ENCODE measurements at places on chromosomes 11 and 22.

DNA sequence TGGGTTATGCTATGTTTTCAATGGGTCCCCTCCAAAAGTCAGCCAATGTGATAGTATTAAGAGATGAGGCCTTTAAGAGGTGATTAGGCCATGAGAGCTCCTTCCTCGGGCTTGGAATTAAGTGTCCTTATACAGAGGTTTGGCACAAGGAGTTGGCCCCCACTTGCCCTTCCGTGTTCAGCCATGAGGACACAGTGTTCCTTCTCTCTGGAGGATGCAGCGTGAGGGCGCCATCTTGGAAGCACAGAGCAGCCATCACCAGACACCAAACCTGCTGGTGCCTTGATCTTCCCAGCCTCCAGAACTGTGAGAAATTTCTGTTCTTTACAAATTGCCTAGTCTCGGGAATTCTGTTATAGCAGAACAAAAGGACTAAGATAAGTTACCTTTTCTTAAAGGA, 26.9 kb downstream of the POU2AF3 start:
- no peak for DNase-seq

DNA sequence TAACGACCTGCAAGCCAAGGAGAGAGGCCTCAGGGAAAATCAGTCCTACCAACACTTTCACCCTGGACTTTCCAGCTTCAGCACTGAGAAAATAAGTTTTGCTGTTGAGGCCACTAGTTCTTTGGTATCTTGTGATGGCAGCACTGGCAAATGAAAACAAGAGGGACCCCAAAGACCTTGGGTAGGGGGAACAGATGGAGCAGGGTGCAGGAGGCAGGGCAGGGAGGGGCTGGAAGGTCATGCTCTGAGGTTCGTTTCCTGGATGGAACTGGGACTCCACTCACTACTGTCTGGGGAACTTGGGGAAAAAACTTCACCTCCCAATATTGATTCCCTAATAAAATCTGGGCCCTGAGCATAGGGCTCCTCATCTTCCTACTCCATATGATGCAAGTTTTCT, 34.2 kb upstream of the PRAME start:
- no peak for DNase-seq

- peak; percentile 27 for DNase-seq
Measured at GRCh38 chr22:17303840-17304779, 65.2 kb upstream of the CECR2 start.

GRCh38 chr11:68312780-68313573, 586 bp downstream of the LRP5 start:
- DNase-seq: no peak

DNA sequence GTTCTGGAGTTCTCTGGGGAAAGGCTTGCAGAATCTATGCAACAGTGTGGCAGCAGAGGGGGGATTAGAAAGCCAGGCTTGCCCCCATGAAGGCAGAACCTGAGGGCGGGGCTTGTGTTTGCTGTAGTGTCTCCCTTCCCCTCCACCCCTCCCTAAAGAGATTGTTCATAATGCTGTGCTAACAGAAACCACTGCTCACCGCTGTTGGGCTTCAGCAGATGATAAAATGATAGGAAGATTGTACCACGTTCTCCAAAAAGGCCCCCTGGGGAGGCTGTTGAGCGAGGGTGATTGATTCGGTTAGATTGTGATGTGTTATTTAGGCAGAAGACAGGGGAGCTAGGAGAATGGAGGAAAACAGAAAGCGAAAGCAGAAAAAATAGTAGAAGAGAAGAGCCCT, 215.2 kb upstream of the NCAM1 start:
- no peak for DNase-seq

GRCh38 chr22:46072110-46072881, 78.0 kb upstream of the PPARA start:
- DNase-seq: peak; percentile 29

DNA sequence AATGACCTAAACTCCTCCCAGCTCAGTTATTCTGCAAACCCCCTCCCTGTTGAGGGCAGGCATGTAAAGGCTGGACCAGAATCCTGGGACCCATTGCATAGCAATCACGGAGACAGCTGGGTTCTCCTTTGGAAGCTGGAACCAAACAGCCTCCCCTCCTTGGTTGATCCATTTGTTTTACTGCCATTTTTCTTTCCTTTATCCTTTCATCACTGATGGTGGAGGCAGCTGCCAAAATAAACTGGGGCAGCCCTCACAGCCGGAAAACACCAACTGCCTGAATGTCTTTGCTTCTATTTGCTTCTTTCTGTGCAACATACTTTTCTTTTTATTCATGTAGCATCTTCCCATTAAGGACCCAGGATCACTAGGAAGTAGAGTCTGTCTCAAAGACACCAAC, 150.0 kb upstream of the SYT13 start:
- DNase-seq: no peak

DNA sequence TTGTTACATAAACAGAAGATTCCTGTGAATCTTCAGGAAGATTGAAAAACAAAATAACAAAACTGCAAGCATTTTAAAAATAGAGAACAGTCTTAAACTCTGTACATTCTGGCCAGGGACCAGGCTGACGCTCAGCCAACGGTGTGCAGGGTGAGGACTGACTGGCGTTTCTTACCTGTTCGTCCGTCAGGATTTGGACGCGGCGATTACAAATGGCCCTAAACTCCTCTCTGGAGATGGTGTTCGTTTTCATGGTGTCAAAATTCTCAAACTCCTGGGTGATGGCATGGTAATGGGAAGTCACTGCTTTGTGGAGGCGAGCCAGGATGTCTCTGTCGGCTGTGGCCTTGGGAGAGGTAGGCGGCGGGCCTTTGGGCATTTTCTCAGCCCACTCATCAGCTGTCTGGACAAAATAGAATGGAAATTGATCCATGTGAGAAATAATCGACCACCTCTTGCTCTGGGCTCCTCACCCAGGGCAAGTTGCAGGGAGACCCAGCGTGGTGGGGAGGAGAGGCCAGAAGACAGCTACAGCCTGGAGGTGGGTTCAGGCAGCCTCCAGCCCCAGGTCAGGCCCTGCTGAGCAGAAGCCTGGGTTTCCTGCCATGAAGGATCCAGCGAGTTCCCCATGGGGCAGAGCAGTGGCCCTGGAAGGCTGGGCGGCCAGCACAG, 143.0 kb downstream of the MPPED1 start:
- DNase-seq: no peak

DNA sequence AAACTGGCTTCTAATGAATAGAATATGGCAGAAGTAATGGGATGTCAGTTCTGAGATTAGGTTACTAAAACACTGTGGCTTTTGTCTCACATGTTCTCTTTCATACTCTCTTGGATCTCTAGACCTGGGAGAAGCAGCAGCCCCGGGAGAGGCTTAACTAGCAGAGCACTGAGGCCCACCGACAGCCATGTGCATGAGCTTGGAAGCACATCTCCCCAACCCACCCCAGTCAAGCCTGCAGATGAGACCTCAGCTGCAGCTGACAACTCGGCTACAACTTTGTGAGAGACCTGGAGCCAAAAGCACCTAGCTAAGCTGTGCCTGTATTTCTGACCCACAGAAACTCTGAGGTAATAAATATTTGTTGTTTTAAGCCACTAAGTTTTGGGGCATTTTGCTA, 100.8 kb downstream of the TRIM29 start:
- DNase-seq: no peak

DNA sequence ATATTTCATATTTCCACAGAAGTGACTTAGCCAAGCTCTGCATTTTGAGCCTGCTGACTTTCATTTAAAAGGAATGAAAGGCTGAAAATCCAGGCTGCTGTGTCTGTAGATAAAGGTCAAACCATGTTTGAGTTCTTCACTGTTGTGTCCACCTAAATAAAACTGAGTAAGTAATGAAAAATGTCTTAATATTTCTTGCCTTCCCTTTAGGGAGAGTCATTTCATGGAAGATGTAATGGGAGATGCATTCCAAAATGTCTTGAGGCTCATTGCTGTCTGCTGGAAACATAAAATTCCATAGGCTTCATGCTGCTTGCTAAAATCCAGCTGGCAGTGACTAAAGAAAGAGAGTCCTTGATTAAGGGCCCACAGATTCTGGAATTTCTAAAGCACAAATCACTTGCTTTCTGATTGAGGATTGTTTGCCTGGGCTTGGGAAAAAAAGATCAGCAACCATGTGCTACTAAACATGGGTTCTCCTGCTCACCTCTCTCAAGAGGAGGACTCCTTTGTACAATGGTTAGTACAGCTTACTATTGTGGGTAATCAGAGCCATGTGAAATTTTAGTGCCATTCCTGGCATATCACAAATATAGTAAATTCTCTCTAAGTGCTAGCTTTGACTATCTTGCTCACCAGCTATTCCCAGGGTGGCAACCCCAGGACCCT, 56.9 kb downstream of the PANX1 start:
- DNase-seq: no peak

GRCh38 chr11:78790784-78791183, 216.1 kb upstream of the NARS2 start:
- no peak for DNase-seq

DNA sequence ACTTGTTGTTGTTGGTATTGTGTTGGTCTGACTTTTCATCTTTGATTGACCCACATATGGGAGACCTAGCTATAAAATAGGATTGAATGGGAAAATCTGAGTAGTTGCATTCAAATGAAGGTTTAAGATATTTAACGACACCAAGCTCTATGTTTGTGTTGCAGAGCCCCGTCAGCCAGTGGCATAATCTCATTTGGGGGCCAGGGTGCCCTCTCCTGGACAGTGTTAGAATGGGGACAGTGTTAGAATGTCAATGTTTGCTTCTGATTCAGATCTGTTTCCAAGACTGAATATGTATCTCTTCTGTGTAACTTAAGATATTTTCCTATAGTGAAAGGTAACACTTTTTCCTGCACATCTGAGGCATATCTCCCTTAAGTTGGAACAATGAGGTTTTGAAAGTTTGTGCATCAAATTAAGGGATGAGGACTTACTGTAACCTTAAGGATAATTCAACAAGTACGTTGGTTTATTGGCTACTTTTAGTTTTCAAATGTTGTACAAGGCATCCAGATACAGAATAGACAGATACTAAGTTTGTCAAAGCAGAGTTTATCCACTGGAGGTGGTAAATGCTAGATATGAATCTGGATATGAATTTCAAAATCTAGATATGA, 5.3 kb upstream of the OR52M1 start:
- peak; percentile 45 for DNase-seq
